ENCODE measurements at places on chromosomes 7 and 10.

- no peak for DNase-seq
Measured at GRCh38 chr10:3687510-3688081, 97.4 kb downstream of the KLF6 start.

DNA sequence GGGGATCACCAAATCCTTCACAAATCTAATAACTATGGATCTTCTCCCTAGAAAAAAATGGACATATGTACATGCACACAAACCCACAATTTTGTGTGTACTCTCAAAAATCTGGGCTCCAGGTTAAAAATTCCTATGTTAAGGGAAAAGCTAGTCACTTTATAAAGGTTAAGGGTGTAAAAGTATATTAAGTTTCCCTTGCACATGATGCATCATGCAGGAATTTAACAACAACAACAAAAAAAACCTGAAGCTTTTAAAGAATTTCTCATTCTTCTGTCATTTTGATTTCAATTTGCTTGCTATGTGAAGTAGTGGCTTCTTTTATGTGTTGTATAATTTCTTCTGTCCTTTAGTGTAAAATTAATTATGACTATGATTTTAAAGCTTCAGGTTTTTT lies 123.7 kb downstream of the CNOT4 start:
- no peak for DNase-seq

DNA sequence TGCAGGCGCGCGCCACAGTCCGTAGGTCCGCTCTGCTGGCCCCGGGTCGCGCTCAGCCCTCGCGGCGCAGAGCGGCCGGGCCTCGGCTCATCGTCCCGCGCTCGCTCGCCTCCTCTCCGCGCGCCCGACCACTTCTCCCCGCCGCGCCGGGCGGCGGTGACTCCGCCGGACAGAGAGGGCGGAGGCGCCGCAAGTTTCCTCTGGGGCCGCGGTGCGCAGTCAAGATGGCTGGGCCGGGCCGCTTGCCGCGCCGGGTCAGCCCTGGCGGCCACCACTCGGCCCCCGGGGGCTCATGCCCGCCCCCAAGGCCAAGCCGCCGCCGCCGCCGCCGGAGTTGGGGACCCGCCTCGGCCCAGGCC lies 441 bp downstream of the FZD8 start:
- DNase-seq = peak; percentile 37

- no peak for DNase-seq
Measured at GRCh38 chr10:61279400-61279799, 173.8 kb downstream of the TMEM26 start.

DNA sequence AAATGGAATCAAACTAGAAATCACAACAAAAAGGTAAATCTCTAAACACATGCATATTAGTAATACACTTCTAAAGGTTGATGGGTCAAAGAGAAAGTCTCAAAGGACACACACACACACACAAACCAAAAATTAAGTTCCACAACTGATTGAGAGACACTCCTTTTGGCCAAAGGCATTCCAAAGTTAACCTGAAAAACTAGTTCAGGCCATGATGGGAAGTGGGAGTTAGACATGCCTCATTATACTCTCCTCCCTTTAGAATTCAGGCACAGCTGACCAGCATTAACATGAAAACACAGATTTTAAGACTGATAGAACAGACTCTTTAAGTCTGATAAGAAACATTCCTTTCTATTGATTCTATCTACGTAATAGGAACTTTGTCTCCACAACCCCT lies 332.4 kb upstream of the IGFBP3 start:
- no peak for DNase-seq

DNA sequence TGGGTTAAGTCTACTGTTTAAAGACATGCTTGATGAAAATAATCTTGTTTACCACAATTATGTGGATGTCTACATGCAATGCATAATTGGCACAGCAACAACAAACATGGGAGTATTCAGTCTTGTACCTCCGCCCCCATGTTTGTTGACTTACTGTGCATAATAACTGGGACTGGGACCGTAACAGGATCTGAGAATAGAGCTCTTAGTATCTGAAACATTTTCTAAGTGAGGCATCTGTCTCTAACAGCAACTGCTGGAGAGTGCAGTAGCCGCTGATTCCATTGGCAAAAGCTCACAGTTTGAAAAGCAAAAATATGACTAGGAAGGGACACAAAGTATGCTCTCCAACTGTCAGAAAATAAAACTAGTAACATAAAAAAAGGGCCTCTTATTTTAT lies 61.6 kb downstream of the ENO4 start:
- no peak for DNase-seq

DNA sequence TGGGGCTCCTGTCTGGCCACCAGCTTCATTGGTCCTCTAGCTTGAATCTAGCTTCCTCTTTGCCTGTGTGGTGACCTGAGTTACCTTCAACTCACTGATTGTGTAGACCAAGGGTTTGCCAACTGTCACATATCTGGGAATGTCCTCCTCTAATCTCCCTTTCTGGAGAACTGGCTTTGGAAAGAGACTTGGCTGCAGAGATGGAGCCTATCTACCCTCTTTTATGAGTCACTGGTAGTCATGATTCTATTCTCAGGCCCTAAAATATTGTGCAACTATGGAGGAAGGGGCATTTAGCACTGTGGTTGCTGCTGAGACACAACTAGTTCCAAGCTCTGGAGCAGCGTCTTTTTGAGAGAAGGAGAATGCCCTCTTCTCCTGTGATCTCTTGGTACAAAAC lies 691.3 kb downstream of the KCNMA1 start:
- no peak for DNase-seq

- DNase-seq = no peak
Measured at GRCh38 chr7:131381069-131381838, 53.6 kb downstream of the MKLN1 start.

GRCh38 chr7:93148144-93148543 lies at the start of gene SAMD9L:
SAMD9L (minus strand) TSS chr7:93148385; CDS start chr7:93135971, 12,414 bp downstream.
- DNase-seq = peak; percentile 23

- no peak for DNase-seq
Measured at GRCh38 chr7:83643739-83644138, 5.2 kb downstream of the SEMA3E start.

DNA sequence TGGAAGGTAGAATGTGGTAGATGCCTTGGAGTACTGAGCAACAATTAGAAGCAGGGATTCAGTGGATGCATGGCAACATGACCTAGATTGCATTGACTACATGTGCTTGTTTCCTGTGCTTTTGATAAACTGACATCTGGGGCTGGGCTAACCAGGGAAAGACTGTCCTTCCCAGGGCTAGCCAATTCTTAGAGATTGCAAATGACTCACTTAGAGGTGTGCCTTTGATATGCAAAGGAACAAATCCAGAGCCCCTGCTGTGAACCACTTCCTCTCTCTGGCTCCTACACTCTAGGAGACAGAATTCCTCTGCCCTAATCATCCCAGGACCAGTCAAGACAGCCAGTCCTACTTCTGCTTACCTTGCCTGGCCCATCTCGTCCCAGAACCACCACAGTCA lies 651.5 kb downstream of the LRMDA start:
- no peak for DNase-seq

DNA sequence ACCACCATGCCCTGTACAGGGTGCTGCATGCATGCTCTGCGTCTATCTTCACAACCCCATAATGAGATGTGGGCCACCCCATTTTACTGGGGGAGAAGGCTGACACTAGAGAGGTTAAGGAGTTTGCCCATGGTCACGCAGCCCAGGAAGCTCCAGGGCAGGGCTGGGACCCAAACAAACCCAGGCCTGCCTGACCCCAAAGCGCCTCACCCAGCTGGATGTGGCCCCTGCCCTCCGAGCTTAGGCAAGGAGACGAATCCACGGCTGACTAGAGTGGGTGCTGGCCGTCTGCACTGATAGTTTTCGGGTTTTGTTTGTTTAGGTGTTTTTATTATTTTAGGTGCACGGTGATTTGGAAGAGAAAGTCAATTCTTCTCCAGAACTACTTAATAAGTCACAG lies 65.7 kb downstream of the CHST15 start:
- DNase-seq = no peak

GRCh38 chr7:53050433-53050832 lies 15.0 kb downstream of the POM121L12 start:
- no peak for DNase-seq

- DNase-seq = no peak
Measured at GRCh38 chr10:43925793-43926192, 277.1 kb upstream of the ZNF32 start.

GRCh38 chr7:534959-535358 lies 15.3 kb upstream of the PDGFA start:
- DNase-seq = no peak

DNA sequence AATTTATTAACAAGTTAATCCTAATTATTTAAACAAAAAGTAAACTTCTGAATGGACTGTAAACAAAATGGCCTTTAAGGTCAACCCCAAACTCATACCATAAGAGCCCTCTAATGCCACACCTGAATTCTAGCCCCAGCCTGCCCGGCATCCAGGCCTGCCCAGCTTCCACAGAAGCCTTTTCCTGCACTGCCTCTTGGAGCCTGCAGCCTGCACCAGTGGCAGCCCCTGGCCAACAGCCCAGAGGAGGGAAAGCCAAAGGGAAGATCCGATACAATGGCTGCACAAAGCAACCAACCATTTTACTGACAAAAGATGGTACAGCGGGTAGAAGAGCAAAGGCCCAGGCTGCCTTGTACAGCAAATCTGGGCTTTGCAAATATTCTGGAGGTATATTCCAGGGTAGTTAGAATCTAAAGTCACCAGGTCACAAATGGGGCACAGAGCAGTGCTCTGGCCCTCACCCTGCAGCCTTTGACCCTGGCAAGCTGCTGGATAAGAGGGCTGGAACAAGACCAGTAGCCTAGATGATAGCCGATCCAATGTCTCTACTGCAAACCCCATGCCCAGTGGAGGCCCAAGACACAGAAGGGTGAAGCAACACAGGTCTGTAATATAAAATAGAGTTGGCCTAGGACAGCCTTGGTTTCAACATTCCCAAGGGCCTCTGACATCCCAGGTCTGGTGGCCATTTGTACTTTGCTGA lies 12.5 kb upstream of the CH25H start:
- no peak for DNase-seq
